PC-3 (cell line): ENCODE measurements at places on chromosomes 3 and 15. TPM values are rescaled to one million over a fixed set of nuclear protein-coding genes. Genes with fewer than 3 reads are reported as not detected.
A peak's percentile ranks its signal among the peaks of the same experiment; 100 is the strongest.

GRCh38 chr15:59794229-59794886 lies 105.2 kb upstream of the BNIP2 start:
- H3K27me3 ChIP-seq, result peaks cover 58% of the 10 kb centered on the region
- no peak for DNase-seq
- no peak overlapping the region for H3K27ac ChIP-seq
- no peaks in the 10 kb centered on the region for H3K4me1 ChIP-seq

DNA sequence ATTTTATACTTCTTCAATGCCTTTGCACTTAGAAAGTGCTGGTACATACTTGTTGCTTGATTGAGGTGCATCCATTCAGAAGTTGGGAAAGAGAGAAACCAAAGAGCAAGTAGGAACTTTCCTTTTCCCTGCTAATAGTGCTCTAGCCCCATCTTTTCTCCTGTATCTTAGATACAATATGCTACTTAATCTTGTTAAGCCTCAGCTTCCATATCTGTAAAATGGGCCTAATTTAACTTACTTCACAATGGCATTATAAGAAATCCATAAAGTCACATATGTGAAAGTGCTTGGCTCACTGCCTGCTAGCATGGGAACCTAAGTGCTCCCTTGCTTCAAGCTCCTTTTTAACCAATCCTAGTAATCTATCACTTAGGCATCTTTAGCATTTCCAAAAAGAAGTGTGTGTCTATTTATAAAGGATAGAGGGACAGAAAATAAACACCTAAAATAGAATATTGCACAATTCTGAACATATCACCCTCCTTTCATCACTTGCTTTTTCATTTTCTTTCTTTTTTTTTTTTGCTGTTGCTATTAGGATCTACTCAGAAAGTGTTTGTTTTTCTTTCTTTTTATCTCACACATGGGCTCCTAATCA lies 28.1 kb downstream of the KCNAB1 start:
- no peak for DNase-seq
- H3K36me3 ChIP-seq, result no peaks in the 10 kb centered on the region
- no peaks in the 10 kb centered on the region for H3K4me1 ChIP-seq
- H3K4me3 ChIP-seq, result no peak overlapping the region

Gene KBTBD13
- total RNA-seq, result not detected in 2 replicates

GRCh38 chr15:28913171-28913765 lies 27.5 kb downstream of the APBA2 start:
- H3K36me3 ChIP-seq, result no peaks in the 10 kb centered on the region
- no peak overlapping the region for H3K27ac ChIP-seq
- H3K4me3 ChIP-seq, result no peak overlapping the region
- H3K4me1 ChIP-seq, result no peaks in the 10 kb centered on the region
- H3K27me3 ChIP-seq, result no peaks in the 10 kb centered on the region

GRCh38 chr3:112858410-112859069 lies 11.9 kb upstream of the CD200R1L start:
- H3K27me3 ChIP-seq, result no peaks in the 10 kb centered on the region
- no peaks in the 10 kb centered on the region for H3K4me1 ChIP-seq
- no peak for DNase-seq
- no peak overlapping the region for H3K27ac ChIP-seq
- no peak overlapping the region for H3K4me3 ChIP-seq

Gene EPHB3
- total RNA-seq, result 18.2 and 23.1 TPM in 2 replicates

Gene CPN2
- 0.07 TPM in 1 of 2 replicates, not detected in the other for total RNA-seq

- H3K4me1 ChIP-seq, result no peaks in the 10 kb centered on the region
- H3K4me3 ChIP-seq, result no peak overlapping the region
- H3K27ac ChIP-seq, result no peak overlapping the region
- DNase-seq, result peak; percentile 16
- no peaks in the 10 kb centered on the region for H3K27me3 ChIP-seq
- H3K36me3 ChIP-seq, result peaks cover 6% of the 10 kb centered on the region; the same call in 1 of the 2 replicates
Observed at GRCh38 chr3:11624161-11624560, 19.6 kb downstream of the VGLL4 start.

DNA sequence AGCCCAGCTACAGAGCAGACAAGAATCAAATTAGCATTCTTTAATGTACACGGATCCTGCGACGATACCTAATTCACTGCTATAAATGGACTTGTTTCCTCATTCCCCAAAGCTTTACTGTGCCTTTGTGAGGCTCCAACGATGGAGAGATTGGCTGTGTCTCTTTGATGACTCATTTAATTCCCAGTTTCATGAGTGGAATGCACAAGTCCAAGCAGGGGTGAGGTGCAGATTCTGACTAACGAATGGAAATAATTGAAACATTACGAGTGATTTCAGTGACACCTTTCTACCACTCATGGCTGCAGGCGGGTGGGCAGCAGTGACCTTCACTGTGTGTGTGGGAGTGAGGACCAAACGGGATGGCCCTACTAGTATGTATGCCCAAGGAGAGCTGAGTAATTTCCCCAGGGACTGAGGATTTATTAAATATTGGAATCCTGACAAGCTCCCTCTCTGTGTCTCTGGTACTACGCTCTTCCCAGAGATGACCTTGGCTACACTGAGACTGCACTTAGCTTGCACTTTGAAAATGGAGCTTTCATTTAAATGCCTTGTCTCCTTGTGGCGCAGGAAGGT lies 156.7 kb downstream of the CACNA2D3 start:
- no peak for DNase-seq
- H3K4me1 ChIP-seq, result no peaks in the 10 kb centered on the region
- H3K36me3 ChIP-seq, result no peaks in the 10 kb centered on the region
- H3K27me3 ChIP-seq, result peaks cover 3% of the 10 kb centered on the region; the same call in 1 of the 2 replicates

DNA sequence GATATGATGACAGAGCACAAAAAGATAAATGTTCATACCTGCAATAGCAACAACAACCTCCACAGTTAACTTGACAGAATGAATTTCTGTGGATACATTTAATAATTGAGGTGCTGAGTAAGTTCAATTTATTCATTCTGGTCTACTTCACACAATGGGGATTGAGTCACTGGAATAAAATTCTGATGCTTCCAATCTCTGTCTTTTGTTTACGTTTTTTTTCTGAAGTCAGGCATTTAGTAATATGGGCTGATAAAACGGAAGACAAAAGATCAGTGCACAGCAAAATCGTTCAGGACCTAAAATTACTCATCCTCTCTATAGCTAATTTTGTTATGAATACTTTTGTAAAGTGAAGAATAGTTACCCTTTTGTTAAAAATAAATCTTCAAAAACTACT lies 565.9 kb upstream of the CCDC54 start:
- H3K4me1 ChIP-seq, result no peaks in the 10 kb centered on the region
- no peak overlapping the region for H3K27ac ChIP-seq
- H3K27me3 ChIP-seq, result no peaks in the 10 kb centered on the region
- H3K36me3 ChIP-seq, result no peaks in the 10 kb centered on the region
- no peak overlapping the region for H3K4me3 ChIP-seq
- DNase-seq, result peak; percentile 37

GRCh38 chr3:62888180-62888579 lies 13.0 kb upstream of the CADPS start:
- no peak overlapping the region for H3K27ac ChIP-seq
- H3K36me3 ChIP-seq, result no peaks in the 10 kb centered on the region
- no peaks in the 10 kb centered on the region for H3K4me1 ChIP-seq
- no peaks in the 10 kb centered on the region for H3K27me3 ChIP-seq
- H3K4me3 ChIP-seq, result no peak overlapping the region

Gene FSIP1
- 0.07 and 0.81 TPM in 2 replicates for total RNA-seq

DNA sequence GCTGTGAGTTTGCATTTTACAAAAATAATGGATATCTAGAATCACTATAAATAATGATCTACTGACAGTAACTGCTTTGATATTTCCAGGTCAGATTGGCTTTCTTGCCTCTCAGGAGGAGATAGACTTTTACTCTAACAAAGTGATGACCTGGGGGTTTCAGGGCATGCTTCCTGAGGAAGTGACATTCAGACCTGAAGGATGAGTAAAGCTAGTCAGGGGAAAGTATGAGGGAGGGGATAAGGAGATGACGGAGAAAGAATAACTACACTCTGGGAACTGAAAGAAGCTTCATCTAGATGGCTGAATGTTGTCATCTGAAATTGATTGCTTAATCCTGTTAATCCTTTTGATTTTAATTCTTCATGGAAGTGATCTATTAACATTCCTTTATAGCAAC lies 32.2 kb downstream of the ARMC8 start:
- no peak for DNase-seq
- H3K27ac ChIP-seq, result no peak overlapping the region
- H3K36me3 ChIP-seq, result peaks cover 8% of the 10 kb centered on the region
- H3K27me3 ChIP-seq, result no peaks in the 10 kb centered on the region
- H3K4me1 ChIP-seq, result peaks cover 4% of the 10 kb centered on the region
